ENCODE measurements at places on chromosomes 5 and 9. TPM values are rescaled to one million over a fixed set of nuclear protein-coding genes. Genes with fewer than 3 reads are reported as not detected.

LCN1 gene
- total RNA-seq, result not detected

GRCh38 chr5:143987751-143988560 is 176.0 kb downstream of the HMHB1 start:
- H3K27ac ChIP-seq, result no peak overlapping the region
- no peaks in the 10 kb centered on the region for H3K36me3 ChIP-seq

CMYA5 gene
- 0.11 TPM for total RNA-seq

GRCh38 chr5:107739661-107740060 is 68.9 kb upstream of the EFNA5 start:
- H3K27ac ChIP-seq, result no peak overlapping the region
- H3K36me3 ChIP-seq, result no peaks in the 10 kb centered on the region
- no peak for DNase-seq
- no peaks in the 10 kb centered on the region for H3K4me1 ChIP-seq
- H3K4me3 ChIP-seq, result no peak overlapping the region

DNA sequence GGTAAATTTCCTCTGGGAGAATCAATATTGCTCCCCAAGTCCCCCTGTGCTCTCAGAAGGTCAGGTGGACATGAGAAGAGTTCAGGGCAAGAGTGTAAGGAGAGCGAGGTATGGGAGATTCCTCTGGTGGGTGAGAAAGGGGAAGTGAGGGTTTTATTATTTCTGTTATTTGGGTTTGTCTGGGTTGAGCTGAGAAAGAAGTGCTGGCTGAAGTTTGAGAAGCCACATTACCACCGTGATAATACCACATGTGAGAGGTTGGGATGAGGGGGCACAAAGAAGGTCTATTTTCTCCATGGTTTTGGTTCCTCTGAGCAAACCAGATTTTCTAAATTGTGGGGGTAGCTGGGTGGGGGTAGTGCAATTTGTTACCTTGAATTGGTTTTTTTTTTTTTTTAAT is 350.4 kb downstream of the OSTF1 start:
- H3K4me3 ChIP-seq, result no peak overlapping the region
- no peak for DNase-seq
- no peaks in the 10 kb centered on the region for H3K27me3 ChIP-seq
- no peaks in the 10 kb centered on the region for H3K36me3 ChIP-seq
- H3K4me1 ChIP-seq, result no peaks in the 10 kb centered on the region
